ENCODE measurements at places on chromosomes 12 and 14.

DNA sequence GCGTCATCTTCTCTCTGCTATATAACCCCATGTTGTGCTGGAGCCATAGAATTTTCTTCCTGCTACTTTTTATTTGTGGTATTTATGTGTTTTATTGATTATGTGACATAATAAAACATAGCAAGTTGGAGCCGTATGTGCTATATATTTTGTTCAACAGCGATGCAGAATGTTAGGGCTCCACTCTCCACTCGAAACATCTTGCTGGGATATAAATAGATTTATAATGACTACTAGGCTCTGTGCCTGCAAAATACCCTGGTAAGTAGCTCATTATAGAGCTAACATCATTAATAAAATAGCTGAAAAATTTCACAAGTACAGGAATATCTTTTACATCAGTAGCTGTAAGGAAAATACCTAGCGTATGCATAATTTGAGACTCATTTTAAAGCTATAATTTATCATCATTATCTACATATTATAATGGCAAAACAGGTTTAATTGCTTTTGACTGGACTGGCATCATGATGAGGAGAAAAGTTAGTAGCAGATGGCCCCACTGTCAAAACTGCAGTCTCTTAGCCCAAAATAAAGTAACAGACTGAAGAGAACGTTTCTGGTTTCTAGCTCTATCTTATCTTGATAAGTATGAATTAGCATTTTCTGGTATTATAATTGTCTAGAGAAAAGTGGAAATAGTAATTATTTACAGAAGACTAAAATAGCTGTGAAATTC, 263.0 kb downstream of the NEDD1 start:
- DNase-seq = no peak

DNA sequence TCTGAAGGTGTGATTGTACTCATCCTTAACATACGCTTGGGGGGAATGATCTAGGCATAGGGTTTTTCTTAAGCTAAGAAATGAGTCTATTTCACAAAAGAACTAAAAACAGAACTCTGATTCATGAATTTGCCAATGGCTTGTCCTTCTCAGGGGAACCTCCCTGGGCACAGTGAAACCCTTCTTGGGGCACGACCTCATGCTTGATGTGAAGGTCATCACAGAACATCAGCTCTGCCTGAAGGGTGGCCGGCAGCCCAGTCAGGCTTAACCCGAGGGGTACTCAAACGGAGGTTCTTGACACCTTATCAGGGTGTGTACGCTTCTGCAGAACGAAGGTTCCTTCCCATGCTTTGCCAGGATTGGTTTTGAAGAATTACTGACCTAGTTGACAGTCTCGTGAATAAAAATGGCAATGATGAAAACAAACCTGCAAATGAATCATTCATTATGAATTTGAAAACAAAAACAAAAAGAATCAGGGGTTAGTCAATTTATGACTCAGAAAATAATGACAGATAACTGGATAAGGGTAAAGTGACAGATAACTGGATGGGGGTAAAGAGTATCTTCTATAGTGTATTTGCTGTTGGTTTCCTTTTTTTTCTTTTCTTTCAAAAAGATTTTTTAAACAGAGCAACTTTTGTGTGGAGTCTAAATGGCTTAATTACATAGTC, 86.4 kb downstream of the GALNT8 start:
- DNase-seq = no peak

GRCh38 chr12:71972441-71973074, 33.9 kb downstream of the TPH2 start:
- no peak for DNase-seq

DNA sequence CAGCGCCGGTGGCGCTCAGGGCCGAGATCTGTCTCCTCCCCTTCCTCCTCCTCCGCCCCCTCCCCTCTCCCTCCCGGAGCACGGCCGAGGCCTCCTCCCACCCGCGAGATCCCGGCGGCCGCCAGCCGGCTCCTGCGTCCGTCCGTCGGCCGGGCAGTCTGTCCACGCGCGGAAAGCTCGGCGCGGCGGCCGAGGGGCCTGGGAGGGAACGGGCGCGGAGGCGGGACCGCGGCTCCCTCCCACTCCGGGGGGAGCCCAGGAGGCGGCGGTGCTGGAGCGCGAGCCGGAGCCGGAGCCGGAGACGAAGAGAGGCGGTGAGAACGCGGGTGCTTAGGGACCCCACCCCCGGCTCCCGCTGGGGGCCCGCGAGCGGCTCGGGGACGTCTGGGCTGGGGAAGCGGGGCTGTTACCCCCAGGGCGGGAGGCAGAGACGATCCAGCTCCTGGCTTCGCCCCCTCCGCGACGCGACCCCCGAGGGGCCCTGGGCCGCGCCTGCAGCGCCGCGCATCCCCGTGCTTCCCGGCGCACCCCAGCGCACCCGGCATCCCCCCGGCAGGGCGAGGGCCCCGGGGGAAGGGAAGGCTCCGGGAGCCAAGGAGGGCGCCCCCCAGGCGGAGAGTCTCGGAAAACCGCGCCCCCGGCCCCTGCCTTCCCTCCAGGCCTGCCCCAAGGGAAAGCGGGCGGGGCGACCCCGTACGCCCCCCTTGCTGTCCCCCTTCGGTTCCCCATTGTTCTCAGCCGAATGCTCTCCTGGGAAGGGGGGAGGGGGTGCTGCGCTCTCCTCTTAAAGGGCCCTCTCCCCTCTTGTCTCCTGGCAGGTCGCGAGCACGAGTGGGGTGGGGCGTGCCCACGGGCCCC, at the start of gene DTX1:
DTX1 (plus strand) TSS at position 100 of the 858 bp plus-strand sequence. CDS start 1,463 bp downstream, outside the sequence.
- DNase-seq = no peak

GRCh38 chr12:109981311-109981710, 14.9 kb downstream of the GIT2 start:
- no peak for DNase-seq

Measured in iPS DF 19.7 (cell line).